ENCODE measurements at places on chromosomes 6 and 20. TPM values are rescaled to one million over a fixed set of nuclear protein-coding genes. Genes with fewer than 3 reads are reported as not detected.

DNA sequence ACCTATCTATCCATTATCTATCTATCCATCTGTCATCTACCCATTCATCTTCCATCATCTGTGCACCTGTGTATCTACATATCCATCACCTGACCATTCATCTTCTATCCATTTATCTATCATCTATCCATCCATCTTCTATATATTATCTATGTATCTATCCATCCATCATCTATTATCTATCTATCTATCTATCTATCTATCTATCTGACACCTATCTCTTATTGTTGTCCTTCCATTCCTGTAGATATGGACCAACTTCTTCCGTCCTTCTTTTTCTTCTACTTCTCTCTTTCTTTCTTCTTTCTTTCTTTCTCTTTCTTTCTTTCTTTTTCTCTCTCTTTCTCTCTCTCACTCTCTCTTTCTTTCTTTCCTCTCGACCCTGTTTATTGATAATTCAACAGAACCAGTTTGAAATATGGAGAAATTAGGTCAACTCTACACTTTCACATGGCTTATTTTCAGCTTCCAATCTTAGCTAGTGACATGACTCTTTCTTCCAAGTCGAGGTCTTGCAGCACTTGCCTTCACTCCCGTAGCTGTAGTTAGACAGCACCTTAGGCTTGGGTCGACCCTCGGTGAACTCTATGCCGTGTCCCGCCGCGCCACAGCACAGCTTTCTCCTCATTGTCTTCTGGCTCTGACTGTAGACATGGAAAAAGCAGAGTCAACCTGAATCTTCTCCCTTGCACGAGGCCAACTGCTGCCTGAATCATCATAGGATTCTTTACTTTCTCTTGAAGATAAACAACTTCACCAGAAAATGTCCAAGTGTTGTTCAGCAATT is 110.4 kb upstream of the EXOC2 start:
- DNase-seq, result no peak

DNA sequence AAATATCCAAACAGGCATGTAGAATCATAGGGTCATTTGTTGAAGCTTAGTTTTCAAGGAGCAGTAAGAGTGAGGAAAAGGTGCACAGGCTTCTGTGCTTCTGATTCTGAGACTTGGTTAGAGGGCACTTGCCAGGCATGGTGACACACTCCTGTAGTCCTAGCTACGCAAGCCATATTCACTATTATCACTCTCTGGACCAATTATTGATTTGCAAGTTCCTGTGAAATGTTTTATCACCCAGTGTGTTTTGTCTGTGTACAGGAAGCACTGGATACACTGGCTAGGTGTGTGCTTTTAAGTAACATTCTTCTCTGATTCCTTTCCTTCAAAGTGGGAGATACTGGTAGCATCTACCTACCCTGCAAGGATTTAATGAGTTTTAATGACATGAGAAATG is 76.3 kb downstream of the JARID2 start:
- no peak for DNase-seq

DNA sequence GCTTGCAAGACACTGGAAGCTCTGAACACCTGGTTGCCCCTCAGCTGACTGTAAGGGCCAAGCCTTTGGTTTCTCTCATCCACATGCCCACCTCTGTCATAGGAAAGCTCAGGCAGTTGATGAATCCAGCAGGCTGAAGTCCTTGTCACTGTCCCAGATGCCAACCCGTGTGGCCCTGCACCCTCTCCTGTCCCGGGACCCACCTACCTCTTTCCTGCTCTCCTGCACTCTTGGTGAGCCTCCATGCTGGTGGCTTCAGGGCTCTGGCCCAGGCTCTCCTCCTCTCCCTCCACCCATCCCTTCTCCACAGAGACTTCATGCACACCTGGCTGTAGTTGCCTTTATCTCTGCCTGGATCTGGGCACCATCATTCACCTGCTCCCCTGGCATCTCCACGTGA is 4.0 kb upstream of the GID8 start:
- no peak for DNase-seq

DNA sequence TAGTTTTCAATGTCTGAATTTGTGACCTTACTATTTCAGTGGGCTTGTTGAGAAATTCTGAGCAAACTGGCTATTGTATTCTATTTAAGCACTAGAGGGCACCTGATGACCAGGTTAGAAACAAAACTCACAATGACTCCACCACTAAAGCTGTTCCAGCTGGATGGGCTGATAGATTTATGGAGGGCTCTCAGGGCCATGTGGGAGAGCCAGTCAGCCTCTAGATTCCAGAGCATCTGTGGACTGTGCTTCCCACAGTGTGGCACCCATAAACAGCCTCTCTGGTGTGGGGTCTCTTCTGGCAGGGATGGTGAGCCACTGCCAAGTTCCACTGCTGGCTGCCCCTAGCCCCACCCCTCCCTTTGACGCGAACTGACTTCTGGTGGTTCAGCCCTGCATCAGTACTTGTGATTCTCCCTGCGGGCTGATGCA is 29.2 kb downstream of the C6orf58 start:
- DNase-seq, result peak; percentile 73

DNA sequence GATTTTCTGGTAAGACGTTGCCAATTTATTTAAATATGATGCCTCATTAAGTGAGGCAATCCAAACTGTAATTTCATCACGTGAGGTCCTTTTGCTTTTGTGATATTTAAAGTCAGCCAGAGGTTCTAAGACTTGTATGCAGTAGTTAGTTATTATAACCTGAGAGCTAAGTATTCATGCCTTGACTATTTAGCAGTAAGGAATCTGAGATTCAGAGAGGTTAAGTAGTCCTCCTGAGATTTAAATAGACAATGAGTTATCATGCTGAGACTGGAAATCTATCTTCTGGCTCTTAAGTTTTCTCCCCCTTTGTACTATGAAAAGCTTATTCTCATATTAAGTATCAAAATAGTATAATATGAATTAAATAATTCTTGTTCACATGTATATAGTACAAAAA is 158.0 kb downstream of the UTRN start:
- no peak for DNase-seq

GRCh38 chr6:5701174-5701573 is 305.6 kb downstream of the NRN1 start:
- DNase-seq, result no peak

The MAP3K5 gene
- 7.4 TPM for polyA plus RNA-seq

- no peak for DNase-seq
Measured at GRCh38 chr6:81608776-81609175, 143.7 kb downstream of the TENT5A start.

The HCK gene
- polyA plus RNA-seq, result 1.8 TPM

DNA sequence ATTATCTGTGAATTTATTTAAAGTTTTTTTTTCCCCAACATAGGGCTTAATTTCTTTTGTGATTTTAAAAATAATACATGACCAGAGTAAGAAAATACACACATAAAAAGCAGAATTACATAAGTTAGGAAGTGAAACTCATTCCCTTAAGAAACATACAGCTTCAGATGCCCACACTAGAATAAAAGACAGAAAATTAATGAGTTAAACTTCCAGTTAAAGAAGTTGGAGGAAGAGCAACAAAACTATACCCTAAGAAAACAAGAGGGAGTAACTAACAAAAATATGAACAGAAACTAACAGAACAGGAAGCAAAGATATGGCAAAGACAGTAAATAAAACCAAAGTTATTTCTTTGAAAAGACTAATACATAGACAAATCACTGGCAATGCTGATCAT is 107.6 kb upstream of the CEP85L start:
- DNase-seq, result no peak

GRCh38 chr6:130761286-130761685 is 65.9 kb upstream of the SMLR1 start:
- DNase-seq, result no peak

- DNase-seq, result no peak
Measured at GRCh38 chr6:16999491-17000436, 102.1 kb upstream of the STMND1 start.

DNA sequence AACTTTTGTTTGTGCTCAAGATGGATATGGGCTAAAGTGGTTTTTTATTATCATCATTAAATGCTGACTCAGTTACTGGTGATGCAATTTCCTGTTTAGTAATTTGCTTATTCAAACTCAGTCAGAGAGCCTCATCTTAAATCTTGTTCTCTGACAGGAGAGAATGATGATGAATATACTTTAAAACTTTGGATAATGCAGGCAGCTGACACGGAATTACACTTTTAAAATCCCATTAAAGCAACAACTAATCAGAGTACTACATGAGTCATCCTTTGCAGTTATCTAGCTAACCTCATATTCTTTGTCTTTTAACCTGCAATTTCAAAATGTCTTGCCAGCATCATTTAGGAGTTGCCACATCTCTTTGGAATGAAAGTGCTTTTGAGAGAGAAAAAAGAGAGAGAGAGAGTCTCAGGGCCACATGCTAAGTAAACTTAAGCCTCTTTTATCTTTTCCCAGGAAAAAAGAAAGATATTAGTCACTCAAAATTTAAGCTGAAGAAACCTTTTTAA is 9.2 kb upstream of the C6orf141 start:
- DNase-seq, result no peak

Data from left kidney (tissue), 8 donors.